RKO (cell line): ENCODE measurements at places on chromosomes 4 and X.

DNA sequence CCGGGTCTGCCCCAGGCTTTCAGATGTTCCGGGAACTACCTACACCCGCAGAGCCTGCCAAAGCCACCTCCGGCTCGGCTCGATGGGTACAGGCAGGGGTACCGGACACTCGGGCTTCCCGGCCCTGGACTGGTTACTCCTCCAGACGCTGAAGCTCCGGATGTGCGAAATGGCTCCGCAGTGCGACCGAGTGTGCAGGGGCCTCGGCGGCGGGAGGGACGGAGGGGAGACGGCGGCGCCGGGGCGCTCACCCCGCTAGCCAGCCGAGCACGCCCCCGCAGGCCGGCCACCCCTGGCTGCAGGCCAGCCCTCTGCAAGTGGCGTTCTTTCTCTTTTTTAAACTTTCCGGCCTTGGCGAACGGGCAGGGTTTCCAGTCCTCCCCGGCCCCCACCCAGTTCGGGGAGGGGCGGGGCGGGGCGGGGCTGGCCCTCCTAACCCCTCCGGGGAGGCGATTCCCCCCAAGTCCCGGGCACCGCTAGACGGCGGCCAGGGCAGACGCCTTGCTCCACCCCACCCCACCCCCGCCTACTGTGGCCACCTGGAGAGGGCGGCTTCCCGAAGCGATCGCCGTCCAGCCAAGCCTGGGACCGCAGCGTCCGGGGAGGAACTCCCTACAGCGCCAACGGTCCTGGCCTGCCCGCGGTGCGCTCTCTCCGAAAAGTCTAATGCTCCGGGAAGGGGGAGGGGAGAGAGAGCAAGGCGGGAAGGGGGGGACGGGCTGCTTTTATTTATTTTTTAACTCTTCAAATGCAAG, 7.5 kb downstream of the BCOR start:
- DNase-seq = no peak

DNA sequence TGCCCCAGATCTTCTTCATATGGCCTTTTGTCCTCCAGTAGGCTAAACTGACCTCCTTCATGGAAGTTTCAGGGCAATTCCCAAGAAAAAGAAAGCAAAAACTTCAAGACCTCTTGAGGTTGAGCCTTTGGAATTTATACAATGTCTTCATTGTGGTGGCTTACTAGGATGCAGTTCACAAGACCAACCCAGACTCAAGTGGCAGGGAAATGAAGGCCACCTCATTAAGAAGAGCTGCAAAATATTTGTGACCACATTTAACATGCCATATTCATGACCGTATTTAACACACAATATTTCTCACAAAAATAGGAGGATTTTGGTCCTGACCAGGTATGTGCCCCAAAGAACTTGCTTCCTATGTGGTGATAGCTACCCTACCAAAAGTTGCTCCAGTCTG, 605.5 kb upstream of the PITX2 start:
- no peak for DNase-seq

DNA sequence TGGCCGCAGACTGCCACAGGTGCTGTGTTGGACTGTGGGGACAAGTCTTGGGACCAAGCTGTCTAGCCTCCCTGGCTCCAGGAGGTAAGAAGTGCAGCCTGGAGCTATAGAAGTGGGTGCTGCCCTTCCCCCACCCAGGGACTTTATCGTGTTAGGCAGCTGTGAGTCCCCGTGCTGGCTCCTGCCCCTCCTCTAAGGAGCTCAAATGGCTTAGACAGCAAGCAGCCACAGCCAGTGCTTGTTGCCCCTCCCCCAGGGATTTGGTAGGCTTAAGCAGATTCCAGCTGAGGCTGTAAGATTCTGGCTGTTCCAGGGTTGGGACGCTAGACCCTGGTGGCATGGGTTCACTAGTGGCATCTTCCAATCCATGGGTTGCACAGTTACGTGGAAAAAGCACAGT, 979.4 kb upstream of the PCDH10 start:
- DNase-seq = no peak

DNA sequence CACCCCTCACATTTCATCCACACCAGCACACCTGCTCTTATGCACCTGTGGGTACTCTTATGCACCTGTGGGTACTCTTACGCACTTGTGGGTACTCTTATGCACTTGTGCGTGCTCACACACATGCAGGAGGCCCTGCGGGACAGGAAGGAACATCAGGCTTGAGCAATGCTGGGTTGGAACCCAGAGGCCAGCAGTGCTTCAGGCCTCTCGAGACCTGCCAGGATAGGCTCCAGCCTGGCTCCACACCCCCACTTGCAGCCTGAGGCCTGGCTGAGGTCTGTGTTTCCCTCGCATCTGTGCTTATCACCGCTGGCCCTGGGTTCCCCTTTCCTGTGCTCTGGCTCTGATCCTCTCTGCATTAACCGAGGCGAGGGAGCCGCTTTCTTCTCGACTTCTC, 34.7 kb downstream of the SORCS2 start:
- DNase-seq = no peak

DNA sequence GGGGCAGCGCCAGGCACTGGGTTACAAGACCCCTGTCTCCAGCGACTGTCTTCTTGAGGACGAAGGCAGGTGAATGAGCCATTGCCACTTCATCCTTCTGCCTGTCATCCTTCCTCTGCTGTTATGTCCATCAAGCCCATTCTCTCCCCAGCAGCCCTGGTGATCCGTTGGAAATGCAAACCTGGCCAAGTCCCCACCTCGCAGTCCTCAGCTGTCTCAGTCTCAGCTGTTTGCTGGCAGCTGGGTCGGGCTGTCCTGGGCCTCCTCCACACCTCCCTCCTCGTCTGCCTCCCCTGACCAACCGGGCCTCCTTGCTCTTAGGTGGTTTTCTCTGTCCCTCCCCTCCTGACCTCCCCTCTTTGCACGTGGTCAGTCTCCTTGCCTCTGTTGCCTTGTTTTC, 38.0 kb downstream of the PTTG2 start:
- DNase-seq = no peak

GRCh38 chrX:123771449-123772064, 38.7 kb upstream of the THOC2 start:
- DNase-seq = no peak

- DNase-seq = no peak
These were observed 5.8 kb downstream of the BEX4 start for GRCh38 chrX:103220511-103221323.

- no peak for DNase-seq
These were observed 96.8 kb downstream of the ARSJ start for GRCh38 chr4:113882668-113883067.

DNA sequence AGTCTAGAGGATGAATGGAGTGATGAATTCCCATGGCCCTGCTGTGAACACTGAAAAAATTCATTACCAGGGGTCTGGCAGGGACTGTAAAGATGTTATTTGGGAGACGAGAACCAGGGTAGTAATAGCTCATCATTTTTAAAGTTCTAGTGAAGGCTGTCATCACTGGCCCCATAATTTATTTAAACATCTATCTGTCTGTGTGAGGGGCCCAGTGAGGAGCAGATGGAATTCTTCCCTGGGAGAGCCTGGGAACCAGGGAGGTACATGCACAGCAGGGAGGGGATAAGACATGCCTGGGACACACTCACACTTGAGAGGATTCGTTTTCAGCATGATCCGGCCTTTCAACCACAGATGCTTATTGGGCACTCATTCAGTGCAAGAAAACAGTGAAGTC, 162.0 kb downstream of the PDGFRA start:
- no peak for DNase-seq

DNA sequence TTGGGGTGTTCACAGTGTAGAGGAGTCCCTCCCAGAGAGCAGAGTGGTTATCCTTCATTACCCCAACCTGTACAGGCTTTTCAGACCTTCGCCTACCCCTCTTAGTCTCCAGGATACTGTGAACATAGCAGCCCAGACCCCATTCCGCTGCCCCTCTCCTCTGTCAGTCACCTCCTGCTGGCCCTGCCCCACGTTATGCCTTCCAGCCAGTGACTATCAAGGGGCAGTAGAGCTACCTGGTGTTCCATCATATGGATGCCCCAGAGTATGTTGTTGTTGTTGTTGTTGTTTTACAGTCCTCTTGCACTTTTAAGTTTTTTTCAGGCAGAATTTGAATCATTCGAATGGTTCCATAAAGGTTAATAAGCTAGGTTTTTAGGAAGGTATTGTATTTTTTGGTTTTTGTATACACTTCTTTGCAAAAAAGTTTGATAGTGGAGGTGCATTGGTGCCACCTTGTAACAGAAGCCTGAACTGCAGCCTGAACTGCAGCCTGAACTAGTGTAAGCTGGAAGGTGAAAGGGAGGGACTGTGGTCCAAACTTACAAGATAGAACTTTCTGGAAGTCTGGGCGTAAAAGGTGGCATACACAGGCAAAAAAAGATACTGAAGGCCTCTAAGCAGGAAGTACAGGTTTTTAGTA, 101.4 kb upstream of the RAB40AL start:
- DNase-seq = peak; percentile 57

- no peak for DNase-seq
These were observed 96.3 kb downstream of the TBL1X start for GRCh38 chrX:9561199-9561598.

- DNase-seq = no peak
These were observed 4.7 kb upstream of the NAA10 start for GRCh38 chrX:153939573-153939972.

GRCh38 chrX:151745651-151746050, 11.1 kb downstream of the CNGA2 start:
- no peak for DNase-seq

GRCh38 chrX:17743913-17744312, 6.6 kb downstream of the SCML1 start:
- DNase-seq = no peak

DNA sequence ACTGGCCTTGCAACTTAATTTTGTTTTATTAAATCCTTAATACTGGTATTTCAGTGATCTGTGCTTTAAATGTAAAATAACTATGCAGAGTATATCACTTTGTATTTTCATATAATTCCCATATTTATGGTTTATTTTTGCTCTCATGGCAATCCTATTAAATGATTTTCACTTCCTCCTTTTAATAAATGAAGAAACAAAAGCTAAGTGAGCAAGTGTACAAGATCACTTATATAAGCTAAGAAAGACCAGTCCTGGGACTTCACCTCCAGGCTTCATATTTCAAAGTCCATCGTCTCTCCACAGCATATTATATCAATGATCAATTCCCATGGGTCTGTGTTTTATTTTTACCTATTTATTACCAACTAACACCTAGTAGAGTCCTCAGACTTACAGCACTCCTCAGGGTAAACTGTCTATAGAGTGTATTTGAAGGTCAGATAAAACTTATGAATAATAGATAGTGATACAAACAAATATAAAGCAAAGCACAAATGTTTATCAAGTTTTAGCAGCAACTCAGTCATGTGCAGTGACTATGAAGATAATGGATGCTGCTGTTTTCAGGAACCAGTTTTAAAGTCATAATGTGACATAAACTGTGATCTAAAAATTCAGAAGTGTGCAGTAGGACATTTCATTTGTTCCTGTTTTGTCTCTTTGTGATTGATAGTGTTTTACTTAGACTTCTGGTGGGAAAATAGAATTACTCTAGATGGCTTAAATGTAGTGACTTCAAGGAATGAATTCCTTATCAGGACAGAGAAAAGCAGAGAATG, 56.8 kb downstream of the ARHGAP24 start:
- DNase-seq = no peak

DNA sequence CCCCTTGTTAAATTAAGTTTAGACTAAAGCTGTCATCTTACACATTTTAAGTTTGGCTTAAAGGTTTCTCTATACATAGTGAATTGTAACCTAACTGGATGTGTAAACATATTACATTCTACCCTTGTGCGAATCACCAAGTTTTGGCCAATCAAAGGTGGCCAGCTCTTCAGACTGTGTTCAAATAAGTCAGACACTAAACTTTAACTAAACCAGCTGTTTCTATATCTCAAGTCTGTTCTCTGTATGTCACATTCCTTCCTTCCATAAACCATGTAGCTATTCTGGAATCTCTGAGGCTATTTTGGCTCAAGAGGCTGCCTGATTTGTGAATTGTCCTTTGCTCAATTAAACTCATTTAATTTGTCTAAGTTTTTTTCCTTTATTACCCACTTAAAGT, 6.7 kb downstream of the SULT1B1 start:
- peak; percentile 1 for DNase-seq

DNA sequence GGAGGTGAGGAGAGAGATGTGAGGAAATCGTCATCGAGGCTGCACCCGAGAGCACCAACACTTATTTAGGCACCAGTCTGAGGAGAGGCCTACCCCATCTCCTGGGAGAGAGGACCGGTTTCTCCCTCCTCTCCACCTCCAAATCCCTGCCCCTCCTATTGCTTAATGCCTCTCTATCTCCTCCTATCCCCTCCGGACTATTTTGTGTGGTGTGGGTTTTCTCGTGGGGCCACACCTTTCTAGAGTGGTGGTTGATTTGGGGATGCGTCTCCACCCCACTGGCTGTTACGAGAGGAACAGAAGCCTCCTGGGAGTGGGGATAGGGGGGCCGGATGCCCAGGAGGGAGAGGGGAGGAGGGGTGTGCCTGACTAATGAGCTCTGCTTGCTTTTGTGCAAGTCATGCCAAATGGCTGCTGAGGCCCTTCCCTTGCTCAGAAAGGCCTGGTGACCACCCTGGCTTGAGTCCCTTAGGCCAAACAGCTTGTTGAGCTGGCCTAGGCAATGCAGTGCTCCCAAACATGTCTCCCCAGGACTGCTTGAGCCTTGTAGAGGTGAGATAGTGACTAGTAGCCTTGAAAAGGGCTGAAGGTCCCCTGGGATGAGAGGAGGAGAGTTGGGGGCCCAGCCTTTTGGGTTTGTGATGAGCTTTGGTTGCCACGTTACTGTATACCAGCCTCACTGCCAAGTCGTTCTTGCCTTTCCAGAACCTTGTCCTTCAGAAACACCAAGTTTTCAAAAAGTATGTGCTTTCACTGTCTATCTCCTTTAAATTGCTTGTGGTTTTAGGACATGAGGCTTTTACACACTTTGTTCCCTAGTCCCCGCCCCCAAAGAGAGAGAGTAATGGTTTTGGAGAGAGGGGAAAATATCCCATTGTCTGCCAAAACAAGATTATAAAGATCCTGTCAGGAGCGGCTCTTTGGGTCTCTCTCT, 1.2 kb downstream of the MSN start:
- no peak for DNase-seq

DNA sequence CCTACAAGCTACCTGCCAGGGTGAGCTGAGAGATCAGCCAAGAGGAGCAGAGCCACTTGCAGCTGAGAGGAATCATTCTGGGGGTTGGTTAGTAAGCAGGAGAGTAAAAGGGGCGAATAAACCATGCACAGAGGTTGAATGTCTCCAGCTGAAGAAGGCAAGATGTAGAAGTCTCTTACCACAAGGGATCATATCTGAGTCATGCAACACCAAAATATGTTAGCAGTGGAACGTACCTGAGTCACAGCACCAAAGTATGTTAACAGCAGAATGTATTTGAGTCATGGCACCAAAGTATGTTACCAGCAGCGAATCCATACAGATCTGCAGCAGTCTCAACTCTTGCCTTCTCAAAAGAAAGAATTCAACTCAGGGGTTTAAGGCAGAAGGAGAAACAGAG, 29.9 kb downstream of the C4orf51 start:
- peak; percentile 82 for DNase-seq
